ENCODE measurements at places on chromosomes 13 and 19.
A peak's percentile ranks its signal among the peaks of the same experiment; 100 is the strongest.

GRCh38 chr13:95367309-95367843 is 66.1 kb upstream of the ABCC4 start:
- no peak for DNase-seq

- no peak for DNase-seq
Observed at GRCh38 chr13:110574161-110574560, 12.6 kb upstream of the RAB20 start.

DNA sequence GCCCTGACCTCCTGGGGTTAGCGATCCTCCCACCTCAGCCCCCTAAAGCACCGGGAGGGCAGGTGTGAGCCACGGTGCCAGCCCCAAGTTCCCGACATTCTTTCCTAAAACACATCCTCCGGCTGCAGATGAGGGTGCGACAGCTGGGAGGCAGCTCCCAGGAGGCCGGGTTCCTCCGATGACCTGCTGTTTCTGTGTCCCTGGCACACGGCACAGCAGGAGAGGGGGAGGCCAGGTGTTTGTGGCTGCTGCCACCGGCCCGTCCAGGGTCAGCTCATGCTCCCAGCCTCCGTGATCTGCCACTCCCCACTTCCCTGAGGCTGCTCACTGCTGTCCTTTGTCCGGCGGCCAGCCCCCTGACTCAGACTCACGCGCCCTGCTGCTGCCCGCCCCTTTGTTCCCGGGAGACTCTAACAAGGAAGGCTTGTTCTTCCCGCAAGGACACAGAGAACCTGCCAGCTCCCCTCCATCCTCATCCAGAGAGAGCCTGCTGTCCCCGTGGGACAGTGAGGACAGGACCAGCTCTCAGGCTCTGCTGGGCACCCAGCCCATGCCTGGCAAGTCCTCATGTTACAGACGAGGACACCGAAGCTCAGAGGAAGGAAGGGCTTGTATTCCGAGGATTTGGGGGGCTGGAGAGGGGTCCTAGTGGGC is 10.6 kb upstream of the MADCAM1 start:
- no peak for DNase-seq

- no peak for DNase-seq
Observed at GRCh38 chr13:23731709-23732108, 157.5 kb downstream of the MIPEP start.

- no peak for DNase-seq
Observed at GRCh38 chr13:102190930-102191329, 210.9 kb downstream of the FGF14 start.

DNA sequence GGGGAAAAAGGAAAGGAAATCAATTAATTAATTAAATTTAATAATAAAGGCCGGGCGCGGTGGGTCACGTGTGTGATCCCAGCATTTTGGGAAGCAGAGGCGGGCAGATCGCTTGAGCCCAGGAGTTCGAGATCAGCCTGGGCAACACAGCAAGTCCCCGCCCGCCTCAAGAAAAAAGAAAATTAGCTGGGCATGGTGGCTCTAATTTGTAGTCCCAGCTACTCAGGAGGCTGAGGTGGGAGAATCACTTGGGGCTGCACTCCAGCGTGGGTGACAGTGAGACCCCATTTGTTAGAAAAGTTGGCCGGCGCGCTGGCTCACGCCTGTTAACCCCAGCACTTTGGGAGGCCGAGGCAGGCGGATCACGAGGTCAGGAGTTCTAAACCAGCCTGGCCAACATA is 733 bp upstream of the CD320 start:
- DNase-seq, result no peak

DNA sequence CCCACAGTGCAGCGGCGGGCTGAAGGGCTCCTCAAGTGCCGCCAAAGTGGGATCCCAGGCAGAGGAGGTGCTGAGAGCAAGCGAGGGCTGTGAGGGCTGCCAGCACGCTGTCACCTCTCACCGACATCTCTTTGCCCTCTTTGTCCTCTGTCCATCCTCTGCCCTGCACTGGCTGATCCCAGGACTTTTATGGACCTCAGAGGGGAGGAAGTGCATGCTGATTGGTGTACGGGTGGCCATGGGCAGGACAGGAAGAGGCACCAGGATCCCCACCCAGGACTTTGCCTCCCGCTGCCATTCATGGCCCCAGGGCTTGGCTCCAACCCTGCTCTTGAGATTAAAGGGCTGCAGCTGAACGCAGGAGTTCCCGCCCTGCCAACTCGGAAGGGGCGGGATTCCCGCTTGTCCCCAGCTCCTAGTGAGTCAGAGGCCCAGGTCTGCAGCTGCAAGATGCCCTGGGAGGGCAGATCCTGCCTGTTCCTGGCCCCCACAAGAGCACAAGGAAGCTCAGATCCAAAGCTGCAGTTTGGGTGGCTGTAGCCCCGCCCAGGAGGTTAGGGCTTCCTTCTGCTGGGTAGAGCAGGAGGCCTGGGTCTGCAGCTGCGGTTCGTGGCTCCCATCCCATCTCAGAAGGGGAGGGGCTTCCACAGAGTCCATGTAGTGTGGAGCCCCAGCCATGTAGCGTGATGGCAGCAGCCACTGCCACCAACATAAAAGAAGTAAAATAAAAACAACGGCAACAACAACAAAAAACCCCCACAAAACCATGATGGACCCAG is 1716.7 kb downstream of the SLITRK1 start:
- no peak for DNase-seq

- DNase-seq, result no peak
Observed at GRCh38 chr13:67650471-67650870, 420.3 kb upstream of the PCDH9 start.

GRCh38 chr19:14383661-14384555 is 2.7 kb downstream of the ADGRE5 start:
- peak; percentile 30 for DNase-seq

GRCh38 chr13:76769271-76769791 is 116.9 kb downstream of the KCTD12 start:
- no peak for DNase-seq

- peak; percentile 71 for DNase-seq
Observed at GRCh38 chr19:49875857-49876421, 1.2 kb downstream of the AKT1S1 start.

DNA sequence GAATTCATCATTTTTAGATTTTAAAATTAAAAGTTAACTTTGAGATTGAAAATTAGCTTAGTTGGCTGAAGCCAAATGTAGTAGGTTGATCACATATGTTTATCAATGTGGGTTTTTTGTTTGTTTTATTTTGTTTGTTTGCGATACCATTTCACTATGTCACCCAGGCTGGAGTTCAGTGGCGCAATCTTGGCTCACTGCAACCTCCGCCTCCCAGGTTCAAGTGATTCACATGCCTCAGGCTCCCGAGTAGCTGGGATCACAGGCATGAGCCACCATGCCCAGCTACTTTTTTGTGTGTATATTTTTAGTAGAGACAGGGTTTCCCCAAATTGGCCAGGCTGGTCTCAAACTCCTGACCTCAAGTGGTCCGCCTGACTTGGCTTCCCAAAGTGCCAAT is 665.7 kb upstream of the SLC10A2 start:
- no peak for DNase-seq

DNA sequence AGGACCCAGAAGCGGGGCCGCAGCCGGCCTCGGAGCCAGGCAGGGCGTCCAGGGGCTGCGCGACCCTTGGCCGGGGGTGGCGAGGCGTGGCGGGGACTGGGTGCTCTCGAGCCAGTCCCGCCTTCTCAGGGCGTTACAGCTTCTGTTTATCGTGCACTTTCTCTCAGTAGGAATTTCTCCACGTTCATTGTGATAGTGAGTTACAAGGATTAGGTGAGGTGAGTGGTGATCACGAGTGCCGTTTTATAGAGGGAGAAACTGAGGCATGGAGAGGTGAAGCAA is 600 bp downstream of the AP1M1 start:
- peak; percentile 18 for DNase-seq

DNA sequence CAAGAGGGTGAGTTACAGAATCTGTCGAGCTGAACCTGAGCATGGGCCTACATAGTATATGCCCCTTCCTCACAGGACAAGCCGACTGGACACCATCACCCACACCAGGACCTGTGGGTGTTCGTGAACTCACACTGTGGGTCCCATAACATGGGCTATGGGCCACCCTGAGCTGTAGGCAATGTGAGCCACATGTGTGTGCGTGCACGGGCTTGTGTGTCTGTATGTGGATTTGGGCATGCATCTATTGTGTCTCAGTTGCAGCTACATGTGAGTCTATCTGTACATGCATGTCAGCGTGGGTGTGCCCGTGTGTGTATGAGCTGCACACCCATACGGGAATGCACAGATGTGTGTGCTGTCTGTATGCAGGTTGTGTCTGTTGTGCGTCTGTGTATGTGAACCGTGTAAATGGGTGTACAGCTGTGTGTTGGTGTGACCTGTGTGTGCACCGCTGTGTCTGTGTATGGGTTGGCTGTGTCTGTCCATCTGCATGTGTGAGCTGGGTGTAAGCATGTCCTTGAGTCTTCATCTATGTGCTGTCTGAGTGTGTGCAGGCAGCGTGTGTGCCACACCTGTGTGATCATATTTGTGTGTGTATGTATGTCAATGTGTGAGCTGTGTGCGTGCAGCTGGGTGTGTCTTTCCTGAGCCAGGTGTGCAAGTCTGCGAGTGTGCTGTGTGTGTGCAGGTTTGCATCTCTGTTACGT is 1.7 kb downstream of the NOTCH3 start:
- no peak for DNase-seq

- no peak for DNase-seq
Observed at GRCh38 chr19:13705928-13706447, 58.3 kb upstream of the MRI1 start.

GRCh38 chr13:31920727-31921100 is 110.9 kb upstream of the FRY start:
- DNase-seq, result no peak

- DNase-seq, result no peak
Observed at GRCh38 chr19:6271721-6272410, 7.9 kb downstream of the MLLT1 start.

DNA sequence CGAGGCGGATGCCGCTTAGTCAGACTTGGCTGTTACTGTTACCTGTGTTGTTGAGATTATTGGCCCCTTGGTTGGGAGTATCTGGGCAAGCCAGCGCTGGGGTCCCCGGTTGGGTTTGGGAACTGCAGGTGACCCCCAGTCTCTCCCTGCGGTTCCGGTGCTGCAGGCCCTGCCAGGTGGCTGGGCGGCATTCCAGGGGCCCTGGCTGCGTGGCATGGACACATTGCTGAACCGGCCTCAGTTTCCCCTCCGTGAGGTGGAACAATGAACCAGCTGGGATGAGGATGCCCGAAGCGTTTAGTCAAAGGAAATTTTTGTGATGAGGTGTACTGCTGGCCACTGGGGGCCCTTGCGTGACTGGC is 538 bp downstream of the B3GNT3 start:
- DNase-seq, result no peak

DNA sequence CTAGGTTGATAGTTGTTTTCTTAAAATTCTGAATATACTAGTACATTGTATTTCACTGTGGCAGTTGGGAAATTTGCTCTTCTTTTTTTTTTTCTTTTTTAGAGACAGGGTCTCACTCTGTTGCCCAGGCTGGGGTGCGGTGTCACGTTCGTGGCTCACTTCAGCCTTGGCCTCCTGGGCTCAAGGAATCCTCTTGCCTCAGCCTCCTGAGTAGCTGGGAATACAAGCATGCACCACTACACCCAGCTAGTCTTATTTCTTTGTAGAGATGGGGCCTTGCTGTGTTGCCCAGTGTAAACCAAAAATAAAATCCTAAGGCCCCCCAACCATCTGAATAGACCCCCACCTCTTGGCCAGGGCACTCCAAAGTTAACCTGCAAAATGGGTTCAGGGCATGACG is 79.3 kb downstream of the FNDC3A start:
- DNase-seq, result no peak

DNA sequence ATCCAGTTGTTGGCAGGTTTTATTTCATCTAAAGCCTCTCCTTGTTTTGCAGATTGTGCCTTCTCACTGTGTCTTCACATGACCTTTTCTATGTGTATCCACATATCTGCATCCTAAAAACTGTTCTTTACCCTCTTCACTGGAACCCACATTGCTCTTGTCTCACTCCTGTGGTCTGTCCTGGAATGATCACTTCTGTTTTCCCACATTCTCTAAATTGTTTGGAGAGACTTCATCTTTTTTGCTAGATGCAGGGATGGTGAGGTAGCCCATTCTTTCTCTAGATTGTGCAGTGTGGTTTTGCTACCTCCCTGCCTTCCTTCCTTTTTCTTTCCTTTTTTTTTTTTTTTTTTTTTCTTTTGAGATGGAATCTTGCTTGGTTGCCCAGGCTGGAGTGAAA is 608.6 kb upstream of the MIR17HG start:
- no peak for DNase-seq

GRCh38 chr13:27658546-27658945 is 36.9 kb downstream of the POLR1D start:
- no peak for DNase-seq

DNA sequence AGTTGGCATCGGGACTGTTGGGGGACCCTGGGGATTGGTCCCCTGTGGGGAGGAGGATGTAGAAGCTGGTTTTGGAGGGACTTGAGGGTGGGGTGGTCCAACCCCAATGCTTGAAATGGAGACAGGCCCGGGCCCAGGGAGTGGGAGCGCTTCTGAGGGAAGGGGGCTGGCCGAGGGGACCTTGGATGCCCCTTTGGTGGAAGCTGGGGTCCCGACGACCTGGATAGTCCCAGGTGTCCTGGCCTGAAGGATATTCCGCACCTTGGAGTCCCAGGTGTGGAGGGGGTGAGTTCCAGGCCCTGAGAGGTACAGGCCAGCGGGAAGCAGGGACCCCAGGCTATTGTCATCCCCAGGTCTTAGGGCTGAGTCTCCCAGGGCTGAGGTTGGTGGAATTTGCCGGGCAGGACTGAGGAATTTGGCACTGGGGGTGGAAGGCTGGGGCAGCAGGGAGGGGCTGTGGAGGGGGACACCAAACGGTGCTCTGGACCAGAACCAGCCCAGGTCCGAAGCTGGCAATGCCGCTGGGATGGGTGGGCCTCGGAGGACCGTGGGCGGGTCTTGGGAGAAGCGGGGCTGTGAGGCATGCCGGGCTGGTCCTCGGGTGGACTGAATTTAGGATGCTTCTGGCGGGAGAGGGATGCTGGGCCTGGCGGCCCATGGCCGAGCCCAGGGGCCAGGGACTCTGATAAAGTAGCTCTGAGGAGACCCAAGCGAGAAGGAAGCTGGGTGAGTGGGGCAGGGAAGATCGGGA is 1.8 kb downstream of the HDGFL2 start:
- no peak for DNase-seq

- DNase-seq, result peak; percentile 76
Observed at GRCh38 chr13:26821672-26822071, 61.1 kb upstream of the GPR12 start.

- no peak for DNase-seq
Observed at GRCh38 chr19:2865334-2866100, 1.6 kb upstream of the ZNF556 start.
